ENCODE measurements at places on chromosomes 4 and X.

DNA sequence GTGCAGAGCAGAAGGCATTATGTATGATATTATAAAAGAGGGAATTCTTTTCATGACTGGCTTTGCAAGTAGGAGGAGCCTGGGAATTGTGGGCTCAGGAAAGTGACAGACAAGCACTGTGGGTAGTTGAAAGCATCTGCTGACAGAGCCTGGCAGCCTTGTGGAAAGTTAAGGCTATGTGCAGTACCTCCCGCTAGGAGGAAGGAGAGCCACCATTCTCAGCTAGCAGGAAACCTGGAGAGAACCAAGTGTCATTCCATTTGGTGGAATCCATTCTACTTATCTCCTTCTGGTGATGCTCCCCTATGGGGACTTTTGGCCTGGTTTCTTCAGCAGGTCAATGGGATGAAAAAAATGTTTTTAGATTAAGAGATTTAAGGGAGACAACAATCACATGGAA is 81.8 kb downstream of the ASB9 start:
- DNase-seq: no peak

- DNase-seq: no peak
These were observed 106.4 kb downstream of the AMELX start for GRCh38 chrX:11399489-11400094.

- peak; percentile 84 for DNase-seq
These were observed 30.6 kb downstream of the GUCY1B1 start for GRCh38 chr4:155789391-155789790.

- no peak for DNase-seq
These were observed 638.7 kb downstream of the FSTL5 start for GRCh38 chr4:161525121-161525520.

- peak; percentile 62 for DNase-seq
These were observed 102.4 kb downstream of the CLNK start for GRCh38 chr4:10582059-10582686.

DNA sequence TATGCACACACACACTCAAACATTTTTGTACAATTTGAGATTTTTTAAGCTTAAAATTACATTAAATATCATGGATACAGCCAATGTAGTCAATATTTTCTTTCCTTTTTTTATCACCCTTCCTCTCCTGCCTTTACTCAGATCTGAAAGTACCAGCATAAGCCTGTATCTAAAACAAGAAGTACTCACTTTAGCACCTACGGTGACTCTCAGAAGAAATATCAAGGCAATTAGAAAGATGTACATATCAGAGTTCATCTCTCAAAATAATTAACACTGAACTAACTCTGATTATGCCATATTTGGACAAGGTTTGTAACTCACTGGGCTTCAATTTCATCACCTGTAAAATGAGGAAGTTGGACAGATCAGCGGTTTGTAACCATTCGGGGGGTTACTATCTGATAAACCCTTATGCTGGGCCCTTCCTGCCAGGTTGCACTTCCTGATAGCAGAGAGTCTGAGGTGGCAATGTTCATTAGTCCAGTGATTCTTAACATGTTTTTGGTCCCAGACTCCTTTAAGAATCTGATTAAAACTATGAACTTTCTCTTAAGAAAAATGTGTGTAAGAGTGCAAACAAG is 5.7 kb upstream of the GPR174 start:
- peak; percentile 94 for DNase-seq

GRCh38 chr4:177582992-177583391 is 140.8 kb upstream of the AGA start:
- DNase-seq: no peak

DNA sequence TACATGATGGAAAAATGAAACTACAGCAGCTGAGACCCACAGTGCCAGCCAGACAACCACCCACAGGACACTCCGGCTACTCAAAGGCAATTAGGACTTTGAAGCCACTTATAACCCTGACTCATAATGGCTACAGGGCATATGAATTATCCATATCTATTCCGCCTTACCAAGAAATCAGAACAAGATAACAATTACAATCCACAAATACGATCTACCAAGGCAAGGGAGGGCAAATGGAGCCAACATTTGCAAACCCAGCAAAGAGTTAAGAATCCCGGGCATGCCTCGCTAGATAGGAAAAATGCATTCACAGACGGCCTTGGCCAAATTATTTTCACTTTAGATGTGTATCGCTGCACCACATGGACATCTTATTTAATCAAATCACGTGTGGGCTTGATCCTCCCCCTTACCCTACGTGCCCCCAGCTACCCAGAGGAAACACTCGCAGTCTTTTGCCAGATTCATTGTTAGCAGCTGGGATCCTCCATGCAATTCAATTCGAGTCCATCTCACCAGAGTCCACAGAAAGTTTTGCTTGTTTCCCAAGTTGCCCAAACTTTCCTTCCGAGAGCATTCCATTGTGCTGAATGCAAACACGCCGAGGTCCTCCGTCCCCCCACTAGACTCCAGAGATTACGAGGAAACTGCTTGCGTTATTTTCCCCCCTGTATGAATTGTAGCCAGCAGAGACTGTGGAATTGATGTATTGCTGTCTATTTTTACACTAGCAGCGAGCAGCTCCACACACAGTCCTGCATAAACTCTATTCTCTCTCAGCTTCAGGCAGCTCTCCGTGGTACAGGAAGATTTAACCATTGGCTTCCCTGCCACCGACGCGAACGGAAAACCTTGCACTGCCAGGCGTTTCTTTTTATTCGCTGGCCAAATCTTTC is 1.2 kb downstream of the PPARGC1A start:
- no peak for DNase-seq
